ENCODE measurements at places on chromosomes 2 and 18.
A peak's percentile ranks its signal among the peaks of the same experiment; 100 is the strongest.

DNA sequence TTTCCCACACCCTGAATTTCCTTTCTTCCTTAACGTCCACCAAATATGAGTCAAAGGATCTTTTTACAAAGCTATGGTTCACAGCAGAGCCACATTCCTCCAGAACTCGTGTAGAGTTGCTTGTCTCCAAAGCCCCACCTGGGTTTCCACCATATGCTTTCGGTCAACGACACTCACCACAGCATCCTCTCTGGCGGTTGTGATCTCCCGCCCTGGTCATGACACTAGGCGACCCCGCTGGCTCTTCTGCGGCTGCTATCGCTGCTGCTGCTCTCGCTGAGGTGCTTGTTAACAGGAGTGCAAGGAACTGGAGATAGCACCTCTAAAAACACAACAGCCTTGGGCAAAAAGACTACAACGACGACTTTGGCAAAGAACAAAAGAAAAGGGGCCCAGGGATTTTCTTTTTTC lies 340 bp downstream of the SLC40A1 start:
- no peak for DNase-seq

- DNase-seq: peak; percentile 38
Measured at GRCh38 chr18:80147418-80148325, 38.6 kb downstream of the ADNP2 start.

- no peak for DNase-seq
Measured at GRCh38 chr2:188364033-188364630, 72.5 kb downstream of the GULP1 start.

GRCh38 chr2:130369311-130369964 lies 13.6 kb downstream of the PTPN18 start:
- DNase-seq: no peak

DNA sequence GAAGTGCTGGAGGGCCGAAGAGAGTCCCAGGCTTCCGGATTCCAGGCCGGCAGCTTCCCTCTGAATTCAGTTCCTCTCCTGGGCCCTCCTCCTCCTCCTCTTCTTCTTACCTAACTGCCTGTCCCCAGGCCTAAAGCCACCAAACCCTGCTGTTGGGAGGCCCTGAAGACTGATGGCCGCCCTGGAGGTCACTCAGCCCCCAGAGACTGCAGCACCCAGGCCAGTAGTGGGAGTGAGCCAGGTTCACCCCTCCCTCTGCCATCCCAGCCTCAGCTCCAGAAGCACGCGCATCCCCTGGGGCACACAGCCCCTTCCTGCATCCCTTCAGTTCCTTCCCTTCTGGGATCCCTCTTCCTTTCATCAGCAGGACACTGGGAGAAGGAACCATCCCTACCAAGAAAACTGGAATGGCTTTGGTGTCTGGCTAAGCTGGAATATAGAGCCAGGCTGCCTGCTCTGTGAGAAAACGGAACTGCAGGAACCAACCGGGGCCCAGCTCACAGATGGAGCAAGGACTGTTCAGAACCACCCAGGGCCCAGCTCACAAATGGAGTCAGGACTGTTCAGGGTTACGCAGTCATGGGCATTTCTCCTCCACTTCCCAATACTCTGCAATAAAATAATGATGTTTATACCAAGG lies 127.4 kb downstream of the NDUFA10 start:
- no peak for DNase-seq
